ENCODE measurements at places on chromosomes 13 and 19. TPM values are rescaled to one million over a fixed set of nuclear protein-coding genes. Genes with fewer than 3 reads are reported as not detected.

The MATK gene
- 14.8 TPM for total RNA-seq

The PBX4 gene
- total RNA-seq, result 63.9 TPM

DNA sequence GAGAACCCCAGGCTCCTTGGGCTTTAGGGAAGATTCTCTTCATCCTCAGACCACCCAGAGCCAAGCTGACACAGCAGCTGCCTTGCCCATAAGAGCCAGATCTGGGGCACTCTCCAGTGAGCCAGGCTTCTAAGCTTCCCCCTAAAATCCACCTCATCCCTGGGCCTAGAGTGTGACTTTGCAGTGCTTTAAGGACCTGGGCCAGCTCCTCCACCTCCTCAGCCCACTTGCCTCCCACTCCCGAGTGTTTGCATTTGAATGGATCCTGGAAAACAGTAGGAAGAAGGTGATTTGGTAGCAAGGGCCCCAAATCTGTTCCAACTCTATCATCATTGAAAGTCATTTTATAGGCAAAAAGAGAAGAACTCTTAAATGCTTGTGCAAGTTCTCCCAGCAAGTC, 108.7 kb upstream of the UBL3 start:
- no peaks in the 10 kb centered on the region for H3K27me3 ChIP-seq
- no peak overlapping the region for H3K27ac ChIP-seq
- ATAC-seq, result no peak
- H3K36me3 ChIP-seq, result no peaks in the 10 kb centered on the region

- H3K36me3 ChIP-seq, result no peaks in the 10 kb centered on the region
- H3K27me3 ChIP-seq, result no peaks in the 10 kb centered on the region
- ATAC-seq, result no peak
- H3K27ac ChIP-seq, result no peak overlapping the region
- H3K4me3 ChIP-seq, result no peak overlapping the region
These were observed 168.3 kb upstream of the SPRY2 start for GRCh38 chr13:80509264-80509663.

- peak overlapping the region; percentile 53 for H3K4me3 ChIP-seq
- H3K27me3 ChIP-seq, result peaks cover 18% of the 10 kb centered on the region
- no peak overlapping the region for H3K27ac ChIP-seq
- H3K4me1 ChIP-seq, result no peaks in the 10 kb centered on the region
- H3K36me3 ChIP-seq, result no peaks in the 10 kb centered on the region
These were observed 61.4 kb downstream of the CCNE1 start for GRCh38 chr19:29873024-29873800.

DNA sequence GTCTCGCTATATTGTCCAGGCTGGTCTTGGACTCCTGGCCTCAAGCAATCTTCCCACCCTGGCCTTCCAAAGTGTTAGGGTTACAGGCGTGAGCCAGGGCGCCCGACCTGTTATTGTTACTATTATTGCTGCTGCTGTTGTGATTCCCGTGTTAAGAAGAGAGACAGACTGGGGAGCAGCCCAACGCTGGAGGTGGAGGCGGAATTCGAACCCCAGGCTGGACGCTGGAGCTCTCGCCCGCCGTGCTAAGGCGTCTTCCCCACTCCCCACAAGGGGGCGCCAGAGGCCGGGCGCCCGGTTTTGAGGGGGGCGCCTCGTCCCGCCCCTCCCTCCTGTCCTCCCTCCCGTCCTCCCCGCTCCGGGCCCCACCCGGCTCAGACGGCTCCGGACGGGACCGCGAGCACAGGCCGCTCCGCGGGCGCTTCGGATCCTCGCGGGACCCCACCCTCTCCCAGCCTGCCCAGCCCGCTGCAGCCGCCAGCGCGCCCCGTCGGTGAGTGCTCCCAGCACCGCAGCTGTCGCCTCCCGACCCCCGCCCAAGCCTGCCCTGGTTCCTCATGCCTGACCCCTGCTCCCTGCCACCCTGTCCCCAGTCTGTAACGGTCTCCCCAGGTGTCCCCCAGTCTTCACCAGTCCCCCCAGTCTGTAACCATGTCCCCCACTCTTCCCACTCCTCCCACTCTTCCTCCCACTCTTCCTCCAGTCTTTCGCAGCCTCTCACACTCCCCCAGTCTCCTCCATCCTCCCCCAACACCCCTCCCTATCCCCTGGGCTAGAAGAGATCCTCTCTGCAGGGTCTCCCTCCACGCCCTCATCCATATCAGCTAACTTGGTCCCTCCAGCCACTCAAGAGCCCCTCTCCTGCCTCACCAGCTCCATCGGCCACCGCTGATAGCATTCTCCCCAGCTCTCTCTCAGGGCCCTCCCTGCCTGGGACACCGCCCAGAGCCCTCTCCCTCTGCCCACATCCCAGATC, at the start of gene EHD2:
Gene EHD2 (plus strand): TSS at position 377 of the 976 bp plus-strand sequence. CDS start 3,191 bp downstream, outside the sequence.
- H3K27ac ChIP-seq, result peak within 1 kb of the TSS; percentile 36
- peak within 1 kb of the TSS; percentile 62 for H3K4me3 ChIP-seq
- no peaks in the 10 kb centered on the region for H3K36me3 ChIP-seq
- peaks cover 4% of the 10 kb centered on the region for H3K4me1 ChIP-seq
- peaks cover 24% of the 10 kb centered on the region for H3K27me3 ChIP-seq

GRCh38 chr13:23844132-23844531, 45.1 kb downstream of the MIPEP start:
- H3K27me3 ChIP-seq, result no peaks in the 10 kb centered on the region
- H3K36me3 ChIP-seq, result peaks cover 15% of the 10 kb centered on the region
- no peak overlapping the region for H3K4me3 ChIP-seq
- ATAC-seq, result no peak

DNA sequence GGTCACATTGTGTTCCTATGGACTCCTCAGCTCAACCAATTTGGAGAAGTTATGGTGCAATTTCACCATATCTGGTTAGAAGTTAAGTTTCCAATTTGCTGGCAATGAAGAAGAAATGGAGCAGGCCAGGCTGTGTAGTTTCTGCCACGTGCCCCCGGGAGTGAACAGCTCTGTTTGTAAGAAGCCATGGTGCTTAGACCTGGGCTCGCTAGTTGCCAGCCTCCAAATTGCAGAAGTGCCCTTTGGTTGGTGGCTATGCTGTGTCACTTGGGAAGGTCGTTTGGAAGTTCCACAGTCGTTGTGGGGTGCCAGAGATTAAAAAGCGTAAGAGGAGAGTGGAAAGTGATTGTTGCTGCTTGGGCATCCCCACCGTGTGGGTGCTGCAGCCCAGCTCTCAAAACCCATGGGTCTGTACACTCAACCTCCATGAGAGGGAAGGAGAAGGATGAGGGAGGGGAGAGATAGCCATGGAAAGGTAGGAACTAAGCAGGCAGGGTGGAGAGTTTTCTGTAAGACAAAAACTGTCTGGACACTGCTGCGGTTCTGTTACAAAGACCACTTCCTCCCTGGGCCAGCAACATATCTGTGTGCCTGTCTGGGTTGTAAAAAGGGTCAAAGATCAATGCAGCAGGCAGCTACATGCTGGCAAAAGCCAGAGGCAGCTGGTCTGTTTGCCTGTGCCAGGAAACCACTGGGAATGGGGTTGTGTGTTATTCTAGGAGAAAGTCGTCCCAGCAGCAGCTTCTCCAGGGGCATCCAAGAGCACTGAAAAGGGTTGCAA, 10.8 kb downstream of the ALOX5AP start:
- ATAC-seq, result no peak
- peak overlapping the region; percentile 45 for H3K4me3 ChIP-seq
- peaks cover 77% of the 10 kb centered on the region for H3K36me3 ChIP-seq
- H3K27me3 ChIP-seq, result no peaks in the 10 kb centered on the region
- peak overlapping the region; percentile 4 for H3K27ac ChIP-seq

- peak; percentile 75 for ATAC-seq
- no peak overlapping the region for H3K4me3 ChIP-seq
- peaks cover 6% of the 10 kb centered on the region for H3K4me1 ChIP-seq
- no peaks in the 10 kb centered on the region for H3K36me3 ChIP-seq
- no peak overlapping the region for H3K27ac ChIP-seq
These were observed 52.8 kb downstream of the TNFSF13B start for GRCh38 chr13:108322206-108322824.

GRCh38 chr13:99231721-99232120, 26.5 kb downstream of the GPR18 start:
- H3K27ac ChIP-seq, result peak overlapping the region; percentile 56
- H3K36me3 ChIP-seq, result peaks cover 16% of the 10 kb centered on the region
- no peak for ATAC-seq
- no peaks in the 10 kb centered on the region for H3K27me3 ChIP-seq
- H3K4me3 ChIP-seq, result peak overlapping the region; percentile 79

- no peaks in the 10 kb centered on the region for H3K36me3 ChIP-seq
- no peak for ATAC-seq
- peaks cover 11% of the 10 kb centered on the region for H3K4me1 ChIP-seq
- H3K27ac ChIP-seq, result peak overlapping the region; percentile 16
These were observed 605.7 kb downstream of the FGF9 start for GRCh38 chr13:22276616-22277015.

DNA sequence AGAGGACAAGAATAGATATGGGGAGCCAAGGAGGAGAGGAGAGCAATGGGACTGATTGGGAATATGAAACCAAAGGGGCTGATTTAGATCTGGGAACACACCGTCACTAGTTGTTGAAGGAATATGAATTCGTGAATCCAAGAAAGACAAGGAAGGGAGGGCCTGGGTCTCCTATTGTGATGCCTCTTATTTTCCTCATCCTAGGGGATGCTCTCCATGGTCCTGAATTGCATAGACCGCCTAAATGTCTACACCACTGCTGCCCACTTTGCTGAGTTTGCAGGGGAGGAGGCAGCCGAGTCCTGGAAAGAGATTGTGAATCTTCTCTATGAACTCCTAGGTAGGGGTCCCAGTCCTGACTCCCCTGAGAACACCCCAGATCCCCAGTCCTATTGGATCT, 21.5 kb downstream of the RYR1 start:
- H3K4me3 ChIP-seq, result no peak overlapping the region
- H3K27ac ChIP-seq, result no peak overlapping the region
- peaks cover 76% of the 10 kb centered on the region for H3K36me3 ChIP-seq
- peaks cover 6% of the 10 kb centered on the region for H3K4me1 ChIP-seq

- H3K4me3 ChIP-seq, result no peak overlapping the region
- H3K36me3 ChIP-seq, result no peaks in the 10 kb centered on the region
- H3K27ac ChIP-seq, result no peak overlapping the region
- no peaks in the 10 kb centered on the region for H3K27me3 ChIP-seq
These were observed 91.7 kb upstream of the ANKRD10 start for GRCh38 chr13:111006506-111007031.
